ENCODE measurements at places on chromosomes 7 and 10.

DNA sequence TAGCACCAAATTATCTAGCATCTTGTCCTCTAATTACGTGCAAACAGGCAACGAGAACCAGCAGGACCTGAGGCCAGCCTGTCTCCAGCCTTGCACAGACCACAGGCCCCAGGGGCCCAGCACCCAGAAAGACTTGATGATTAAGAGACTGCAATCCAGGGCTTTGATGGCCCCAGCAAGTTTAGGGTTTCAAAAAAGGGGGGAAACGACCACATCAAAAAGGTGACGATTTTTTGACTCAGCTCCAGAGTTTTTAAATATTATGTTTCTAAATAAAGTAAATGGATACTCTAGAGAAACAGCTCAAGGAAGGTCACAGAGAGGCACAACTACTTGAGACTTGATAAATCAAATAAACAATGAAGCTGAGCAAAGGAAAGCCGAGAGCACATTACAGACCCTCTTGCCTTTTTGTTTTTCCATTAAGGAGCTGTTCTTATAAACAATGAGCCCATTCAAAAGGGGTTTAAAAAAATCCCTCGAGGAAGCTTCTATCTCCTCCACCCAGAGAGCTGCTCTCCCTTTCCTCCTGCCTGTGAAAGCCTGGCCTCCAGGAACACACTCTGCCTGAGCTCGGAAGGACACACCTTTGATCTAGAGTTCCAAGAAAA, 44.1 kb downstream of the GLI3 start:
- no peak for DNase-seq

GRCh38 chr10:77625379-77625778, 12.2 kb downstream of the KCNMA1 start:
- DNase-seq, result no peak

DNA sequence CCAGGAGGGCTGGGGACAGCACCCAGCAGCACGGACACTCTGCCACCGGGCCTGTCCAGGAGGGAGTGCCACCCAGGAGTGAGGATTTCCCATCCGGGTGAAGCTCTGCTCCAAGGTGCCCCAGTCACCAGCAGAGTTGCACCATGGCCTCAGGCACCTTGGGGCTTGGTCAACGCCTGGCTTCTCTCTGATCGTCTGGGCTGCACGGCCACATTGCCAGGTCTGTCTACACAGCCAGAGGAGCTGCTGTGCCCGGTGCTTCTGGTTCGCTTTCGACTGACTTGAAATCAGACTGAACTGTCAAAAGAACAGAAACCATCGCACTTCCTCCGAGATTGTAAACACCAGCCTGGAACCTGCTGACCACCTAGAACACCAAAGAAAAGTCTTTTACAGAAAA, 12.0 kb downstream of the SHH start:
- peak; percentile 31 for DNase-seq

DNA sequence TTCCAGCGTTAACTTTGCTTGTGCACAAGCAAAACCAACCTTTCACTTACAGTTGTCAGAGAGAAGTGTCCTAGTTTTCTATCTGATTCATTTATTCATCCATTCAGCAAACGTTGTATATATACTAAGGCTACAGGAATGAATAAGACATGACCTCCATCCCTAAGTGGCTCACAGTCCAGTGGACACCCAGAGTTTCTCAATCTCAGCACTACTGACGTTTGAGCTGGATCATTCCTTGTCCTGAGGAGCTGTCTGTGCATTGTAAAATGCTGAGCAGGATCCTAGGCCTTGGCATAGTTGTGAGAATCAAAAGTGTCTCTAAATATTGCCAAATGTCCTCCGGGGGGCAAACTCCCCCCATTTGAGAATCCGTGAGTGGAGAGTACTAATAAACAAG, 166.7 kb upstream of the PRKCQ start:
- no peak for DNase-seq

DNA sequence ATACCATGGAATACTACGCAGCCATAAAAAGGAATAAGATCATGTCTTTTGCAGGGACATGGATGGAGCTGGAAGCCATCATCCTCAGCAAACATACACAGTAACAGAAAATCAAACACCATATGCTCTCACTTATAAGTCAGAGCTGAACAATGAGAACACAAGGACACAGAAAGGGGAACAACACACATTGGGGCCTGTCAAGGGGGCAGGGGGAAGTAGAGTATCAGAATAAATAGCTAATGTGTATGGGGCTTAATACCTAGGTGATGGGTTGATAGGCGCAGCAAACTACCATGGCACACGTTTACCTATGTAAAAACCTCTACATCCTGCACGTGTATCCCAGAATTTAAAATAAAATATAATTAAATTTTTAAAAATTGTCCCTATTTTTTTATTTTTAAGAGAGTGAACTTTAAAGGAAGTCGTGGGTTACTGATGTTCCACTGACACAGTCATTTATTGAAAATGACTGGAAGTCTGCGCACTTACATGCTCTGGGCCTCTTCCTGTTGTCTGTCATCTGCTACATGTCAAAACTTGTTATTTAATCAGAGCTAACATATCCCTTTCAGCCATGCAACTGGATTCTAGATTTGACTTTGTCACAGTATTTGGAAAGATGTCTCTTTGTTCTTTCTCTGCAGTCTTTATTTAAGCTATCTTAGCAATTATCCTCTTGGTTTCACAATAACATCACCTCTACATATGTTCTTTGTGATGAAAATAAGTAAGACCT, 73.7 kb upstream of the ABCB5 start:
- no peak for DNase-seq

- no peak for DNase-seq
These were observed 64.0 kb downstream of the CCDC3 start for GRCh38 chr10:12937527-12937926.

DNA sequence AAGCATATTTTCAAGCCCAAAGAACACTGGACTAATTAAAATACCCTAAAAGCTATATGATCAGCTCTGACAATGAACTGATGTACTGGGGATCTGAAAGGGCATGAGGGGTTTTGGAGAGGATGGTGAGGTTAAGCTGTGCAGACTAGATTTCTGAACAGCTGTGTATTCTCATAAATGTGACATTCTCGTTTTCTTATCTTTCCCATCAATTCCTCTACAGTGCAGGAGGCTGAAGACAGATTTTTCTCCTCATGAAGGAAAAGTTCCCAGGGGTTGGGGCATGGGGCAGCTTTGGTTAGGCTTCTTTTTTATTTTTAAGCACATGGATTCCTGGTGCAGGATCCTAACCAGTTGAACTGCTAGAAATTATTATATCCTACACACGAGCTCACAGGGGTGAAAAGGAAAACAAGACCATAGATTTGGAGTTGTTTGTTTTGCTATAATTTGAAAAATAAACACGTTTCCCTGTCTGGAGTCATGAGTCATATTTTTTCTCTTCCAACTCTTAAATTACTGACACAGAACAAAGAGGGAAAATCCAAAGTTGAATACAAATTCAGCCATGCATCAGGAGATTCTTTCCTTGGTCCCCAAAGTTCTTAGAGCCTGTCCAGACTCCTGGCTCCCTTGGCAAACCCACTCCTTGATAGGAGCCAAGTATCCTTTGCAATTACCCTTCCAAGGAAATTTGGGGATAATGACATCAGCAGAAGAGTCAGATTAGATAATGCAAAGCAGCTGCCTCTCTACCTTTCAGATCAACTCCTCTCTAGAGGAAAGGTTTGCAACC, 147.7 kb upstream of the NPVF start:
- DNase-seq, result no peak

Data from Peyer's patch (tissue), 4 donors.